ENCODE measurements at places on chromosomes 3 and 15. TPM values are rescaled to one million over a fixed set of nuclear protein-coding genes. Genes with fewer than 3 reads are reported as not detected.
A peak's percentile ranks its signal among the peaks of the same experiment; 100 is the strongest.

GRCh38 chr3:30073622-30074021 lies 532.8 kb upstream of the TGFBR2 start:
- no peaks in the 10 kb centered on the region for H3K27me3 ChIP-seq
- H3K4me1 ChIP-seq: peaks cover 9% of the 10 kb centered on the region
- no peak overlapping the region for H3K4me3 ChIP-seq
- no peak overlapping the region for H3K27ac ChIP-seq
- no peak for DNase-seq

DNA sequence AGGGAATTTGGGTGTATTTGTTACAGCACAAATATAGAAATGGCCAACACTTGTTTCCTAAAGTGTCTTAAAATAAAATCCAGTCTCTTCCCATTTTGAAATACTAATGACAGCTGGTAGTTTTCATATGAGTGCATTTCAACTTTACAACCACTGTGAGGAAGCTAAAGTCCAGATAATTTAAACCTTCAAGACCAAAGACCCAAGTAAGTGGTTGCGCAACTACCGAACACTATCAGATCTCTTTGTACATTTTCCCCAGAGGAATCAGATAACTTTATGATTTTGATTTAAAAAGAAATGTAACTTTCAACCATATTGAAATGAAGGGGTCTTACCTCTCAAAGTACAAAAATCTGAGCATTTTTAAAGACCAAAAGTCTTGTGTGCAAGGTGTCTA lies 14.3 kb downstream of the BCL2L10 start:
- DNase-seq: no peak
- H3K4me3 ChIP-seq: no peak overlapping the region
- no peaks in the 10 kb centered on the region for H3K4me1 ChIP-seq
- no peak overlapping the region for H3K27ac ChIP-seq
- no peaks in the 10 kb centered on the region for H3K36me3 ChIP-seq

- no peak for DNase-seq
- H3K36me3 ChIP-seq: no peaks in the 10 kb centered on the region
- H3K4me3 ChIP-seq: no peak overlapping the region
- H3K27ac ChIP-seq: no peak overlapping the region
- H3K4me1 ChIP-seq: peaks cover 7% of the 10 kb centered on the region
- no peaks in the 10 kb centered on the region for H3K27me3 ChIP-seq
These were observed 65.6 kb upstream of the CD47 start for GRCh38 chr3:108156312-108156853.

DNA sequence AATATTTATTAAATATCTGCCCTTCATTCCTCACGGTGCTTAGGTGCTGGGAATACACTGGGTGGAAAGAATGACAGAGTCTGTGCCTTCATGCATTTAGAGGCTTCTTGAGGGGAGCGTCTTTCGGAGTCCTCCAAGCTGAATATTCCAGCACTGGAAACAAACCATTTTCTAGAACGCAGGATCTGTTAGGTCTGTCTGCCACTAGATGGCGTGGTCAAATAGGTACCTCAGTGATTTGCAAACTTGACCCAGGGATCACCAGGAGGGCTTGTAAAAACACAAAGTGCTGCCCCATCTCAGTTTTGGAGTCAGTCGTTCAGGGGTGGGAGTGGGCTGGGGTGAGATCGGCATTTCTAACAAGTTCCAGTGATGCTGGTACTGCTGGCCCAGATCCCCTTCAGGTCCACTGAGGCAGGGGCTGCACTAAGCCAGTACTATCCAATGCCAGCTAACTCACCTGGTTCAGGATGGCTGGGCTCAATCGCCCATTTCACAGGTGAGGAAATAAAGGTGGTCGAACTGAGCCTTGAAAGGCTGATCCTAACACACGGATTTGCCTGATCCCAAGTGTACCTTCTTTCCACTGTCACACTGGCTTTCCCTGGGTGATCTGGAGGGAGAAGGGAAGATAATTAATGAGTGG lies 14.8 kb downstream of the ARNT2 start:
- peaks cover 29% of the 10 kb centered on the region for H3K27me3 ChIP-seq
- H3K4me3 ChIP-seq: no peak overlapping the region
- H3K27ac ChIP-seq: no peak overlapping the region
- no peak for DNase-seq
- H3K36me3 ChIP-seq: no peaks in the 10 kb centered on the region

- H3K27me3 ChIP-seq: no peaks in the 10 kb centered on the region
- H3K4me1 ChIP-seq: peaks cover 33% of the 10 kb centered on the region
- H3K4me3 ChIP-seq: no peak overlapping the region
- no peak for DNase-seq
These were observed 215.6 kb upstream of the CD96 start for GRCh38 chr3:111326144-111326995.

GRCh38 chr3:25056803-25057351 lies 371.2 kb upstream of the RARB start:
- no peak for DNase-seq
- no peaks in the 10 kb centered on the region for H3K4me1 ChIP-seq
- H3K4me3 ChIP-seq: no peak overlapping the region
- no peaks in the 10 kb centered on the region for H3K27me3 ChIP-seq
- no peak overlapping the region for H3K27ac ChIP-seq

The GOLGA6L9 gene
- 4.9 TPM for total RNA-seq

GRCh38 chr3:169148448-169149348 lies 514.8 kb downstream of the MECOM start:
- H3K4me3 ChIP-seq: peak overlapping the region; percentile 44
- no peaks in the 10 kb centered on the region for H3K36me3 ChIP-seq
- peaks cover 71% of the 10 kb centered on the region for H3K27me3 ChIP-seq
- no peak overlapping the region for H3K27ac ChIP-seq

DNA sequence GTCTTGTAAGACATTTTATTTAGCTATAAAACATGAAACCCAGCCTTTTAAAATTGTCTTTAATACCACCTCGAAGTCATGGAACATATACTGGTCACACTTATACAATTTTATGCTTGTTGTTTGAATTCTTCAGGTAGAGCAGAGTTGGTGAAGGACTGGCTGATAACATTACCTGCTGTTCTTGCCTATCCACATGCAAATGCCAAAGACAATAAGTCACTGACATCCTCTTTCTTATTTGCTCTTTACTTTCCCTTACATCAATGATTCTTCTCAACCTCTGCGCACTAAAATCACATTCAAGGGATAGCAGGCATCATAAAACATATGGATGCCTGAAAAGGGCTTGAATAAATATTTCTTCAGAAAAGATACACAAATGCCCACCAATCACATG lies 392.5 kb upstream of the ATP11B start:
- no peak overlapping the region for H3K27ac ChIP-seq
- H3K4me3 ChIP-seq: no peak overlapping the region

The MFGE8 gene
- total RNA-seq: 21.7 TPM

DNA sequence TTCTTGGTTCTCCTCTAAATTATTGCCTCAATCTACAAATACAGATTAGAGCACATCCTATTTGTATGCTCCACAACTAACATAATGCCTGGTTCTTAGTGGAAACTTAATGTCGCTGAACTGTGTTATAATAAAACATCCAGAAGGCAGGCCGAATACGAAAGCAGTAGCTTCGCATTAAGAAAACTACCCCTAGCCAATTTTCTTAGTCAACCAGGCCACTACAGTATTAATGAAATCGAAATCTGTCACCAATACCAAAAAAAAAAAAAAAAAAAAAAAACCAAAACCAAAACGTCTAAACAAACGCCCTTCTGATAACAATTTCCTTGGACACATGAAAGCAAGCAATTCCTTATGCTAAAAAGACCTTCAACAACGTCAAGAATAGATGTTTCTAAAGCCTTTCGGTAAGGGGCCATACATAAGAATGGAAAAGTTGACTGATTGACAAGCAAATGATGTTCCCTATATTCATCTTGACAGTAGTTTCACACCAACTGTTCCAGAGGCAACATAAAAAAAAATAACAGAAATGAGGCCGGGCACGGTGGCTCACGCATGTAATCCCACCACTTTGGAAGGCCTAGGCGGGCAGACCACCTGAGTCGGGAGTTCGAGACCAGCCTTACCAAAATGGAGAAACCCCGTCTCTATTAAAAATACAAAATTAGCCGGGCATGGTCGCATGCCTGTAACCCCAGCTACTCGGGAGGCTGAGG lies 1.3 kb downstream of the DENND6A start:
- H3K4me1 ChIP-seq: peaks cover 51% of the 10 kb centered on the region
- peak overlapping the region; percentile 96 for H3K27ac ChIP-seq
- no peaks in the 10 kb centered on the region for H3K27me3 ChIP-seq

DNA sequence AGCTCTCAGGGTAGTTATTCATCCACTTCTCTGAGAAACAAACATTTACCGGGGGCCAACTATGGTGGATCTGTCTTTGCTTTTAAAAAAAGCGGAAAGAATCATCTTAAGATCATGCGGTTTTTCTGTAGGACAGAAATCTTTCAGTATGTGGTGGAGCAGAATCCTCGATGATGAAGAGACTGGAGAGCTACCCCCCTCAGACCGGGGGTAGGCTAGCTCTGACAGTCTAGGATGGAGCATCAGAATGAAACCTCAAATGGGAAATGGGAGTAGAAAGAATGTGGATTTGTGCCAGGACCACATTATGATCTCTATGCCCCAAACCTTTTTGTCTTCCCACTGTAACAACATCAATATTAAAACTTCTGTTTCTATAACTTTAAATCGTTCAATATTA lies 30.3 kb downstream of the TPRG1 start:
- H3K27ac ChIP-seq: no peak overlapping the region
- no peak overlapping the region for H3K4me3 ChIP-seq
- DNase-seq: no peak
- no peaks in the 10 kb centered on the region for H3K4me1 ChIP-seq
- H3K27me3 ChIP-seq: peaks cover 13% of the 10 kb centered on the region
- peaks cover 3% of the 10 kb centered on the region for H3K36me3 ChIP-seq

- H3K4me1 ChIP-seq: peaks cover 55% of the 10 kb centered on the region
- no peak overlapping the region for H3K4me3 ChIP-seq
- peaks cover 14% of the 10 kb centered on the region for H3K36me3 ChIP-seq
- peak overlapping the region; percentile 32 for H3K27ac ChIP-seq
- DNase-seq: no peak
- H3K27me3 ChIP-seq: no peaks in the 10 kb centered on the region
These were observed 18.5 kb downstream of the DENND4A start for GRCh38 chr15:65773386-65774111.

DNA sequence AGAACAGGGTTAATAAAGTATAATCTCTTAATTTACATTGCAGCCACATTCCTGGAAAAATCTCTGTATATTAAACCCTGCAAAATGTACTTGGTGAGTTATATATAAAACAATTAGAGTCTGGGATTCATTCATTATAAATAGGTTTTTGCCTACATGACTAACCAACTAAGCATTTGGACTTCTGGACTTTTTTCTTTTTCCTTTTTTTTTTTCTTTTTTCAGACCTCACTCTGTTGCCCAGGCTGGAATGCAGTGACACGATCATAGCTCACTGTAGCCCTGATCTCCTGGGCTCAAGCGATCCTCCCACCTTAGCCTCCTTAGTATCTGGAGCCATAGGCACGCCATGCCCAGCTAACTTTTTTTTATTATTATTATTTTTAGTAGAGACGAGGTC lies 4.5 kb downstream of the DNAJC13 start:
- H3K36me3 ChIP-seq: peaks cover 6% of the 10 kb centered on the region
- peaks cover 47% of the 10 kb centered on the region for H3K4me1 ChIP-seq
- no peaks in the 10 kb centered on the region for H3K27me3 ChIP-seq
- H3K4me3 ChIP-seq: no peak overlapping the region
- no peak for DNase-seq
- no peak overlapping the region for H3K27ac ChIP-seq

GRCh38 chr3:40985195-40985594 lies 214.1 kb upstream of the CTNNB1 start:
- DNase-seq: no peak
- H3K4me1 ChIP-seq: peaks cover 9% of the 10 kb centered on the region
- peaks cover 39% of the 10 kb centered on the region for H3K27me3 ChIP-seq
- H3K36me3 ChIP-seq: no peaks in the 10 kb centered on the region
- no peak overlapping the region for H3K27ac ChIP-seq

The CFAP44 gene
- total RNA-seq: 3.4 TPM

DNA sequence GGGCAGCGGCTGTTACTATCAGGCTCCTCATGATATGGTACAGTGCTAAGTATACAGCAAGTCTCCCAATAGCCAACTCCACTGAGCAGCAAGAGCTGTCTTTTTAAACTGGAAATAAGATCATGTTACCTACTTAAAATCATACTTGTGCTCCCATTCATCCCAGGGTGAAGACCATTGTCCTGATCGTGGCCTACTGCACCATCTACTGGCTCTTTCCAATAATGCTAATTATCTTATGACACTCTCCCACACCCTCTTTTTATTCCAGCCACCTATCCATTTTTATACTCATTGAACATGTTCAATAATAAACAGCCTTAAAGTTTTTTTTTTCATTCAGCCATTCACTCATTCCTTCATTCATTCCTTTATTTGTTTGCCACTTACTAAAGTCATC lies 117.7 kb downstream of the GBE1 start:
- H3K27ac ChIP-seq: no peak overlapping the region
- H3K27me3 ChIP-seq: no peaks in the 10 kb centered on the region
- DNase-seq: no peak
- H3K4me3 ChIP-seq: no peak overlapping the region
- H3K4me1 ChIP-seq: no peaks in the 10 kb centered on the region

- peak; percentile 77 for DNase-seq
- H3K4me1 ChIP-seq: peaks cover 7% of the 10 kb centered on the region
- no peaks in the 10 kb centered on the region for H3K27me3 ChIP-seq
- H3K4me3 ChIP-seq: no peak overlapping the region
These were observed 37.6 kb downstream of the VIPR1 start for GRCh38 chr3:42539871-42540714.

The CORO2B gene
- 0.07 TPM for total RNA-seq

The SETD2 gene
- total RNA-seq: 42.9 TPM

DNA sequence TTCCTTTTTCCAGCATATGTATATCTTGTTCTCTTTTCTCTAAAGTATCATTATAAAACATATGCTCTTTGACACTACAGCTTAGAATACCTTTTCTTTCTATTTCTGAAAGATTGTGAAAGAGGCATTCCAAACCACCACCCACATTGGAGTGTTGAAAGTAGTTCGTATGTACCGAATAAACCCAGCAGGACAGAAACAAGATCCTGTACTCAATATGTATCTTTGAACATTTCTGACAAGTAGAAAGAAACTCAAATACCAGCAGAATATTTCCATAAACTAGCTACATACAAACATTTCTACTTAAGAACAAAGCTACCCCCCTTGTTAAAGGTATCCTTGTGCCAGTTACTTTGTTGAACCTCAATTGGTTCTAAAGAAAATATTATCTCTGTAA lies 415.3 kb upstream of the ALCAM start:
- no peaks in the 10 kb centered on the region for H3K27me3 ChIP-seq
- no peaks in the 10 kb centered on the region for H3K4me1 ChIP-seq
- H3K4me3 ChIP-seq: no peak overlapping the region

The FOXB1 gene
- total RNA-seq: 6.0 TPM

The CACNA2D2 gene
- 3.3 TPM for total RNA-seq

GRCh38 chr3:15180042-15180611 lies 25.9 kb upstream of the CAPN7 start:
- peak overlapping the region; percentile 44 for H3K4me3 ChIP-seq
- no peak for DNase-seq
- H3K4me1 ChIP-seq: peaks cover 13% of the 10 kb centered on the region
- peak overlapping the region; percentile 35 for H3K27ac ChIP-seq
- peaks cover 18% of the 10 kb centered on the region for H3K27me3 ChIP-seq

- no peak overlapping the region for H3K27ac ChIP-seq
- no peak for DNase-seq
- no peaks in the 10 kb centered on the region for H3K27me3 ChIP-seq
- no peak overlapping the region for H3K4me3 ChIP-seq
- H3K4me1 ChIP-seq: no peaks in the 10 kb centered on the region
These were observed 130.3 kb downstream of the LIPC start for GRCh38 chr15:58562135-58562534.

GRCh38 chr15:35256551-35256950 lies 171.5 kb upstream of the NANOGP8 start:
- H3K36me3 ChIP-seq: no peaks in the 10 kb centered on the region
- no peak overlapping the region for H3K4me3 ChIP-seq
- no peak overlapping the region for H3K27ac ChIP-seq
- H3K27me3 ChIP-seq: no peaks in the 10 kb centered on the region
- no peak for DNase-seq
